ENCODE measurements at places on chromosomes 7 and 10.

- DNase-seq = no peak
These were observed 43.1 kb downstream of the TEX36 start for GRCh38 chr10:125639846-125640245.

DNA sequence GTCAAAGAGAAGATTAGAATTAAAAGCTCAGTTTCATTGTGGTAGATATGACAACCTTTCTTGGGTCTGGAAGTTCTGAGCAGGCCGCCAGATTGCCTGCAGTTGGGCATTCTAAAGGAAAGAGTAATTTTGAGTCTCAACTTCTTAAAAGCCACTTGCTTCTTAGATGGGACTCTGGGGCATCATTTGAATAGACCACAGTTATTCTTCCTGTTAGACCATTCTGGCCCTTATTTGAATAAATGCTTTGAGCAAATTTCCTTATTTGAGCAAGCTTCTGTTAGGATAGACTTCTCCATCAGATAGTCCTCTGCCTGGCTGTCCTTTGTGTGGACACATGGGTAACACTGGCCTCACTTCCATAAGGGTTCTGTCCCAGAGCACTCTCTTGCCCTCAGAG lies 40.2 kb downstream of the SND1 start:
- DNase-seq = no peak

DNA sequence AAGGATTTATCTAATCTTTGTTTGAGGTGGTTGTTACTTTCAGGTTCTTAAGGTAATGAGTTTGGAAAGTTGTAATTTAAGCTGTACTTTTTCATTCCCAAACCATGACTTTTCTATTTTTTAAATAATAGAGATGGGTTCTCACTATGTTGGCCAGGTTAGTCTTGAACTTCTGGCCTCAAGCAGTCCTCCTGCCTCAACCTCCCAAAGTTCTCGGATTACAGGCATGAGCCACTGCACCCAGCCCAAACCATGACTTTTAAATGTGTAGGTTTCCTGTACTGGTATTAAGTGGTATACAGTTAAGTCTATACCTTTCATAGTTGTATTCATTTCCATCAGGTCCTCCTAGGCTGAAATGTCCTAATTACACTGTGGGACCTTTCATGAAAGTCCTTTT lies 10.4 kb downstream of the INPP5F start:
- DNase-seq = no peak

- DNase-seq = no peak
These were observed 156.2 kb upstream of the THSD7A start for GRCh38 chr7:11988186-11988585.

GRCh38 chr7:91630581-91631380 lies 249.7 kb downstream of the MTERF1 start:
- DNase-seq = no peak

DNA sequence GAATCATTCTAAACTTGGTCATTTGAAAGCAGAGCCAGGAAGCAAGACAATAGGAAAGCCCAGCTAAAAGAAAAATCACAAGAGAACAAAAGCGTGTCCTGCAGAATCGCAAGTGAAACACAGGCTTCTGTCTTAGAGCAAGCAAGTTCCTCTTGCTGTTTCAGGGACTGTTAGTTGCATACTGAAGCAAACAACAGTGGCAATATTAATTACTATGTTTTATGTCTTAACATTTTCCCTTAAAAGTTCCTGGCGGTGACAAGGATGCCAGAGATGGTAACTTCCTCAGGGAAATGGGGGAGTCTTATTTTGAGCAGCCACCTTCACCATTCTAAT lies 217.1 kb downstream of the GFRA1 start:
- no peak for DNase-seq

- no peak for DNase-seq
These were observed 3.2 kb upstream of the TMEM273 start for GRCh38 chr10:49191349-49191748.

DNA sequence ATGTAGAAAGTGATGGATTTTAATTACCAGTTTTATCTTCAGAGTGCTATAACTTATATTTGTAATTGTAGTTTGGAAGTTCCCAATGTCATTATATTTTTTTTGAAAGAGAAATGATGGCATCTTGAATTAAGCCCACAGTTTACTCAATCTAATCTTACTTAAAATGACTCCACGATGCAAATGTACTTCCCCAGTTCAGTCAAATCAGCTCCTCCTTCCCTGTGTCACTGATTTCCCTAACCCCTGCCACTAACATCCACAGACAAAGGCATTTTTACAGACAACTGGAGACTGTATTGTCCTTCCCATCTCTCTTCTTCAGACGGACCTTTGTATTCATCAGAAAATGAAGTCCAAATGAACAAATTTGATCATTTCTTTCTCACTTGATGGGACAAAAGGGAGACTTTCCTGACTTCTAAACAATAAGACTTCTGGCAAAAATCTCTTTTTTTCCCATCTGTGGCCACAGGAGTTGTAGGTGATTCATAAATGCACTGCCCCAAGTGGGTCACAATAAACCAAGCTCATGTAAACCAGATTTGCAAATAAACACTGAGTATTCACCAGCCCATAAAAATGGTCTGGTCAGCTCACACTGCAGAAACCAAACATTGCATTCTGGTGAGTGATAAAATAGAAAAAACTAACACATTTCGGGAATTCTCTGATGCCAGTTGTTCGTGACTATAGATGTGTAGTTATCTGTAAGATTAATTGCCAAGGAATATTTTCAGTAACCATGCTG lies 162.9 kb downstream of the FANK1 start:
- DNase-seq = no peak

DNA sequence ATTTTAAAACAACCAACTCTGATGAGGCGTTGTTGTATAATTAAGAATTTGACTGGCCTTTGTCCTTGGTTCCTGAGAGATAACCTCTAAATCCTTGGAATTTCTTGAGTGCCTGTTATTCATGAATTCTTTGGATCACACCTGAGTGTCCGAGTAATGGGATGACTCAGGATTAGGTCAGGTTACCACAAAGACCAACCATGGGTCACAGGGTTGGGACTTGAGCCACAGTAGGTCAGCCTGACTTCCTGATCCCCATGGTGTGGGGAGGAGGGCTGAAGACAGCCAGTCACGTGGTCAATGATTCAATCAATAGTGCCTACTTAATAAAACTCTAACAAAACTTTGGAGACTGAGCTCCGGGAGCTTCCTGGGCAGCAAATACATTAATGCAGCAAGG lies 192.5 kb downstream of the GFRA1 start:
- DNase-seq = no peak

GRCh38 chr7:151313857-151314256 lies 27.8 kb upstream of the NUB1 start:
- DNase-seq = no peak

- no peak for DNase-seq
These were observed 24.5 kb downstream of the RAPGEF5 start for GRCh38 chr7:22332461-22332870.

DNA sequence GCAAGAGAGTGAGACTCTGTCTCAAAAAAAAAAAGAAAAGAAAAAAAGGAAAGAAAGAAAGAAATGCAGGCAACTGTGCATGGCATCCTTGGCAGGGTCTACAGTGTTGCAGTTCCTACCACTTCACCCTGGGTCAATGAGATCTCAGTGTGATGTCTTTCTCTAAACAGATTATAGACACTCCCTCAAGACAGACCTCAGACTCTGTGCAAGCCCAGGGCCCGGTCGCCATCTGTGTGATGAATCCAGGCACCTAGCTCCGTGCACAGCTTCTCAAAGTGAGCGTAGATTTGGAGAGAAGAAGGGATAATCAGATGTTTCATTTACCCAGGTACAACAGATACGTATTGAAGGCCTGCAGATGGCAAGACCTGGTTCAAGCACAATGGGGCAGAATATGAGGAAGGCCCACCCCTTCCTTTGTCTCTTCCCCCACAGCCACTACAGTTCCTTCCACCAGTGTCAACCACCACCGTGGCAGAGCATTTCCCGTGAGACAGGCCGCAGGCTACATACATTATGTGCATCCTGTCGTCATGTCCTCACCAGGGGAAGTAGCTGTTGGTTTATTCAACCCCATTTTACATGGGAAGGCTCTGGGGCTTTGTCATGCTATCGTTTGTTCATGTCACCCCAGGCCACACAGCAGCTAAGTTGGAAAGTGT lies 471.7 kb upstream of the GALNT17 start:
- DNase-seq = no peak

- no peak for DNase-seq
These were observed 1.9 kb upstream of the CYP26A1 start for GRCh38 chr10:93071674-93072224.

DNA sequence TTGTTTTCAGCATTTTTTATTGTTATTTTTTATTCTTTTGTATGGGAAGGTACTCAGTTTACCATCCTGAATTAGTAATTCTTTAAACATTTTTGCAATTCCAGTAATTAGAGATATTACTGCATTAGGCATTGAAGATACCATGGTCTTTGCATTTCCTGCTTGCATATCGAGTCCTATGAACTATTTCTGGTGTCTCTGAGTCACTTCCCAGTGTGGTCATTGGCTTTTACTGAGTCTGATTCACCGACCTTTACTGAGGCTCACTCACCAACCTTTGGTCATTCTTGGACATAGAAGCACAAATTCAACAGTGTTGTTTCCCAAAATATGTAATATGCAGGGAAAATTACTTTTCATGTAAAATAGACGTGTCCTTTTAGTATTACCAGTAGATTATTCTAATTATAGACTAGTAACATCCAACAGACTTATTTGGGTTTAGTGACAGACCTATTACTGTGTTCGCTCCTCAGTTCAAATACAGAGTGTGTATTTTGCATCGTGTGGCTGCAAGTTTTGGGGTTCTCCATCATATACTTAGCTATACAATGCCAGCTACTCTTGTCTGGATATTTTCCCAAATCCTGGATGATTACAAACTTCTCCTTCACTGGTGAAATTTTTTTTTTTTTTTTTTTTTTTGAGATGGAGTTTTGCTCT lies 180.7 kb upstream of the PRSS1 start:
- DNase-seq = no peak

- DNase-seq = no peak
These were observed 491.8 kb upstream of the TPK1 start for GRCh38 chr7:145327646-145328045.

- no peak for DNase-seq
These were observed 6.1 kb downstream of the NPY start for GRCh38 chr7:24290004-24290641.

Data from hematopoietic multipotent progenitor cell treated with erythropoietin and hydrocortisone succinate and interleukin-3 and kit ligand, for 15 days (in vitro differentiated cells).